Inflammatory macrophage (primary cell): ENCODE measurements at places on chromosomes 5 and 9.

DNA sequence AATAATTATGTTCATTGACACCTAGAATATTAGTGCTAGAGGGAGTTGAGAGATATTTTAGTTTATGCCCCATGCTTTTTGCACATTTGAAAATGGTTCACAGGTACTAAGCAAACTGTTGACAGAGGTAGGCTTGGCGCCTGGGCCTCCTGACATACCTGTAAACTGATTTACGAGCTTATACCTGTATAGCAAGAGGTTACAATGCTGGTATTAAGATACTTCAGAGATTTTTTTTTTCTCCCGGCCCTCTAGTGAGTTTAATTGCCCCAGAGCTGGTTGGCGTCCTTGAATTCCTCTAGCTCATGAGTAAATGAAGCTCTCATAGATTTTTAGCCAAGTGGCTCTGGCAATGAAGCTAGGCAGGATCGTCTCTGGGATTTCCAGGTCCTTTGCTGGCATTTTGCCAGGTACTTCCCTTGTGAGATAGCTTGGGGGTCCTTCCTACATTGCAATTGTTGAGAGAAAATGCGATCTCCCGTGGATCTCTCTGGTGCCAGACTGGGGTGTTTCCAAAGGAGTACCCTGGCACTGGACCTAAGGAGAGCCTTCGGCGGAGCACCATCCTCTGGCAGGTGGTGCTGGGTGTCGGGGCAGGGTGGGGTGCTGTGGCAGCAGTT lies 9.0 kb downstream of the SLC36A1 start:
- DNase-seq, result no peak

- no peak for DNase-seq
These were observed 129.7 kb upstream of the RAD23B start for GRCh38 chr9:107153336-107153735.

DNA sequence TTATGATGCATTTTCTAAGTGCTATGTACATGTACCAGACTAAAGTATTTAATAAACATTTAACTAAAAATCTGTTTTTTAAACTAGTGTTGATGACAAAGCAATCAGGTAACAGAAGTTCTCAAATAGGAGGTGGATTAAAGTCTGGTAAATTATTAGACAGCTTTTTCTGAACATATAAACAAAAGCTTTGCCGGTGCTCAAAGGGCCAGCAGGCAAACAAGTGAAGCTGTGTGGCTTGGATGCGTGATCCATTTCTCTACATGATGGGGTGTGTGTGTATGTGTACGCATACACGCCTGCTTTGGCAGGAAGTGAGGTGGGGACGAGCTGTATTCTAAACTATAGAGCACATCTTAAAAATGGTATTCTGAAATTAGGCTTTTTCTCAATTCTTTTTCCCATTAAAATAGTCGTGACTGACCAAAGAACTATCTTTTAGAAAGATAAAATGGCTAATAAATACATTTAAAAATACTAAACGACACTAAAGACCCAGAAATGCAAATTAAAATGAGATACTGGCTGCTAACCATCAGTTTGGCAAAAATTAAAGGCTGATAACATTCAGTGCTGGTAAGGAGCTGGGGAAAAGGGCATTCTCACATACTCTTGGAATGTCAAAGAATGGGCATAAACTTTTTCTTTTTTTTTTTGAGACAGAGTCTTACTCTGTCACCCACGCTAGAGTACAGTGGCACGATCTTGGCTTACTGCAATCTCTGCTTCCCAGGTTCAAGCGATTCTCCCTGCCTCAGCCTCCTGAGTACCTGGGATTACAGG lies 174.0 kb downstream of the MAPKAP1 start:
- DNase-seq, result no peak

GRCh38 chr9:69155341-69156030 lies 18.6 kb upstream of the TJP2 start:
- no peak for DNase-seq

DNA sequence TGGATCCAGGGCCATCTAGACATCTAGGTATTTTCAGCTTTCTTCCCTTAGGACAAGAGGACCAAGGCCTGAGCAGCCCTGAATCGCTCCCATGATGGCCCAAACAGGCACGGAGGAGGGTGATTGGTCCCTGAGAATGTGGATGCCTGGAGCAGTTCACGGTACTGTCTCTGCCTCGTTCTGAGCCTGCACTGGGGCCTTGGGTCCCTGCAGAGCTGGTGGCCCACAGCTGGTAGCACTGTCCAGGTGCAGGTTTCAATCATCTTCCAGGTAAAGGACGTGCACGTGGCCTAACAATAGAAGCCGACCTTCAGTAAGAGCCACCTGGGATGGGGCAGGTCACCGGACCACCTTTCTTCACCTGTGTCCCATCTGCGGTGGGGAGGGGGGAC lies 19.4 kb upstream of the FCN1 start:
- DNase-seq, result no peak

DNA sequence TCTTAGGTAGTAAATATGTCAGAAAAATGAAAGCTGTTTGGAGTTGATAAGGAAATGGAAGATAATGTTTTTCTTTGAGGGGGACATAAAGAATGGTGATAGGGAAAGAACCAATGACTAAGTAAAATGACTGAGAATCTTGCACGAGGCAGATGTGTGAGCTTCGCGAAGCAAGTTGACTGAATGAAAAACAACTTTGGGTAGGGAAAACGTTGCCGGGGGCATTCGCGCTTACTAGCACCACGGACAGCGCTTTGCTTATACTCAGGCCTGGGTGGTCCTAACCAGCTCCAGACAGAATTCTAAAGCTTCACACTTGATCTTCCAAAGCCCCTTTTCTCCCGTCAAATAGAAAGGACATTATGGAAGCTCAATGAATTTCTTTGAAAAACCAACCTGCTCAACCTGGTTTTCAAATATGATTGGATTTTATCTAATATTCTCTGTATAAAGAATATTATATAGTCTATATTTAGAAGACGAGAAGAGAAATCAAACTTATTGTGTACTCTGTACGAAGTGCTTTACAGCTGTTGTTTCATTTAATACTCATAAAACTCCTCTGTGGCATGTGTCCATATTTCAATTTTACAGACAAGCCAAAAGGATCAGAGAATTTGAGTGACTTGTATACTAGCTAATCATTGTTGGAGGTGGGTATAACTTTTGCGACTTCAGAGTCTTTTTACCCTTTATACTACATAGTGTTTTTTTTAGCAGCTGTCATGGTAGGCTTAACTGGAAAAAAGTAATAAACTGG lies 1.9 kb upstream of the CDKN2B start:
- no peak for DNase-seq

- DNase-seq, result no peak
These were observed 1647.4 kb upstream of the C9orf72 start for GRCh38 chr9:29220596-29221251.

- DNase-seq, result no peak
These were observed 14.2 kb upstream of the PPP1R2B start for GRCh38 chr5:156835905-156836304.

DNA sequence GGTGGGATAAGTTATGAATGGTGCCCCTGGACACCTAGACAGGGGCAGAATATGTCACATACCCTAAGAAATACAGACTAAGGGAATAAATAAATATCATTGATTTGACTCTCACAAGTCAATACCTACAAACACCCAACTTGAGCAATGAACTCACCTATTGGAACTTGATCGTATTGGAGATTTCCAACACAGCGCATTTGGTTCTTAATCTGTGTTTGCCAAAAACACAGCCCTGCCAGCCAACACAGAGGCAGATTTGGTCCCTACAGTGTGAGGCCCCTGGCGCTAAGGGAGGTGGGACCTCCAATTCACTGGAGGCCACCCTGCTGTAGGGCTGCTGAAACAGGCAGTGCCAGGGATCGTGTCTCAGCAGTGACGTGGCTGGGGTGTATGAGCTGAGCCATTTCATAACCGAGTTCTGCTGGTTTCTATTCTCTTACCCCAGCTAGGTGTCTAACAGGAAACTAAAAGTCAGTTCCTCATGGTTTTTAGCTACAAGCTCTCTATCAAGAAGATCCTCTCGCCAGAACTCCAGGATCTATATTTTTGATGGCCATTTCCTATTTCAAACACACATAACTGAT lies 84.5 kb downstream of the SLC1A1 start:
- DNase-seq, result no peak

DNA sequence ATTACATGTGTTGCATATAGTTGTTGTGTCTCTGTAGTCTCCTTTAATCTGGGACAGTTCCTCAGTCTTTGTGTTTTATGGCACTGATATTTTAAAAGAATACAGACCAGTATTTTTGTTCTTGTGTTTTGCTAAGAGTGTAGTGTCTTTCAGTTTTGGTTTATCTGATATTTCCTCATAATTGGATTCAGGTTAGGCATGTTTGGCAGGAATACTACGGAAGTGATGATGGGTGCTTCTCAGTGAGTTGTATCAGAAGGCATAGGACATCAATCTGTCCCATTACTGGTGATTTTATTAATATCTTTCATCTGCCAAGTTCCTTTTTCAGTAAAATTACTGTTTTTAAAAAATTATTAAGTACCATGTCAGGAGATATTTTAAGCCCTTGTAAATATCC lies 212.9 kb downstream of the ARHGEF28 start:
- no peak for DNase-seq

DNA sequence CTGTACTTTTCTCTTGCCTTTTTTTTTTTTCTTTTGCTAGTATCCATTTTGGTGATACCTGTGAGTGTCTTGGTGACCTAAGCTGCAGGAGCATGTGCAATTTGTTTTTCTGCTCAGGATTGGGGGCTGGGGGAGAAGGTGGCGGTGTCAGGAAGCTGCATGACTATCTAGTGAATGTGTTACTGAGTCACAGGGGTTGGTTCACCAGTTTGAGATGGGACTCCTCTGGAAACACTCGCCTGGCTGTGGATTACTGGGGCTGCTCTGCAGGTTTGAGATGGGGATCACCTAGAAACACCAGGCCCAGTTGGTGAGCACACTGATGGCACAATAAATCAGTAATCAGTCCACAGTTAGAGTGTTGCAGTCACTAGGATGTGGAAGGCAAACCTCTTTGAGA lies 447.9 kb downstream of the SPATA31D1 start:
- no peak for DNase-seq

DNA sequence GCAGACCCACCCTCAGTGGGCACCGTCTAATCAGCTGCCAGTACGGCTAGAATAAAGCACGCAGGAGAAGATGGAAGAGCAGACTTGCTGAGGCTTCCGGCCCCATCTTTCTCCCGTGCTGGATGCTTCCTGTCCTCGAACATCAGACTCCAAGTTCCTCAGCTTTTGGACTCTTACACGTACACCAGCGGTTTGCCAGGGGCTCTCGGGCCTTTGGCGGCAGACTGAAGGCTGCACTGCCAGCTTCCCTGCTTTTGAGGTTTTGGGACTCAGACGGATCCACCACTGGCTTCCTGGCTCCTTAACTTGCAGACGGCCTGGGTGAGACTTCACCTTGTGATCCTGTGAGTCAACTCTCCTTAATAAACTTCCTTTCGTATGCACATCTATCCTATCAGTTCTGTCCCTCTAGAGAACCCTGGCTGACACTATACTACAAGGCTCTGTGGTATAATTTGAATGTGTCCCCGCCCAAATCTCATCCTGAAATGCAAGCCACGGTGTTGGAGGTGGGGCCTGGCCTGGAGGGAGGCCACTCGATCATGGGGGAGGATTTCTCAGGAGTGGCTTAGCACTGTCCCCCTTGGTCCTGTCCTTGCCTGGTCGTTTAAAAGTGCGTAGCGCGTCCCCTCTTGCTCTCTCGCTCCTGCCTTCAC lies 31.1 kb upstream of the NRARP start:
- DNase-seq, result no peak

DNA sequence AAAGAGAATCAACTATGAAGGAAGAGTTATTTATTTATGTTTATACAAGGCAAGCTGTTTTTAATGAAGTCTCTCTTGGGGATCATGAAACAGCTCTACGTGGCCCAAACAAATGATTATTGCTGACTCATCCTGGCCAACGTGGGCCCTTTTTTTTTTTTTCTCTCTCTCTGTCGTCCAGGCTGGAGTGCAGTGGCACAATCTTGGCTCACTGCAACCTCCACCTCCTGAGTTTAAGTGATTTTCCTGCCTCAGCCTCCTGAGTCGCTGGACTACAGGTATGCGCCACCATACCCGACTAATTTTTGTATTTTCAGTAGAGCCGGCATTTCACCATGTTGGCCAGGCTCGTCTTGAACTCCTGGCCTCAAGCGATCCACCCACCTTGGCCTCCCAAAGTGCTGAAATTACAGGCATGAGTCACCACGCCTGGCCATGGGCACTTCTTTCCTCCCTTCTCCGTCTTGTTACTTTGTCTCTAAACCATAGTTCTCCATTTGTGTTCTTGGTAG lies 98.3 kb downstream of the BASP1 start:
- peak; percentile 36 for DNase-seq

GRCh38 chr5:11143456-11144267 lies 382.6 kb upstream of the DAP start:
- no peak for DNase-seq

- DNase-seq, result no peak
These were observed 31.5 kb downstream of the NDUFS6 start for GRCh38 chr5:1832511-1833250.

GRCh38 chr5:1111241-1111726 lies 579 bp downstream of the SLC12A7 start:
- peak; percentile 35 for DNase-seq

- DNase-seq, result no peak
These were observed 180.8 kb downstream of the TMEM232 start for GRCh38 chr5:110545716-110546115.
